Small intestine (tissue), 16 donors: ENCODE measurements at places on chromosomes 2 and 18.

DNA sequence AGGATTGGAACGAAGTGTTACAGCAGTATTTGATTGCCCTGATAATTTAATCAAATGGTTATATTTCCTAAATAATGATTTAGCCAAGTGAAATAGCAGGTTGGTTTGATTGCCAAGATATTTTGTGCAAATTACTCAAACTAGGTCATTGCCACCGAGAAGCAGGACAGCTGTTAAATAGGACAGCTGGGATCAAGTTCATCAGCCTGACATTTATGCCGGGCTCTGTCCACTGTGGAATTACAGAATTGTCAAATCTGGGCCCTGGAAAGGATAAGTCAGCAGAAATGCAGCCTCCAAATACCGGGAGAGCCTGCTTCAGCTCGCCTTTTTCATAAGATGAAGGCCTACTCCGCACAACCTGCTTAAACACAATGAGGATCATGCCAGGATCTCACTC, 73.9 kb upstream of the RPL31 start:
- no peak overlapping the region for H3K4me3 ChIP-seq
- DNase-seq = no peak
- no peak overlapping the region for H3K27ac ChIP-seq

DNA sequence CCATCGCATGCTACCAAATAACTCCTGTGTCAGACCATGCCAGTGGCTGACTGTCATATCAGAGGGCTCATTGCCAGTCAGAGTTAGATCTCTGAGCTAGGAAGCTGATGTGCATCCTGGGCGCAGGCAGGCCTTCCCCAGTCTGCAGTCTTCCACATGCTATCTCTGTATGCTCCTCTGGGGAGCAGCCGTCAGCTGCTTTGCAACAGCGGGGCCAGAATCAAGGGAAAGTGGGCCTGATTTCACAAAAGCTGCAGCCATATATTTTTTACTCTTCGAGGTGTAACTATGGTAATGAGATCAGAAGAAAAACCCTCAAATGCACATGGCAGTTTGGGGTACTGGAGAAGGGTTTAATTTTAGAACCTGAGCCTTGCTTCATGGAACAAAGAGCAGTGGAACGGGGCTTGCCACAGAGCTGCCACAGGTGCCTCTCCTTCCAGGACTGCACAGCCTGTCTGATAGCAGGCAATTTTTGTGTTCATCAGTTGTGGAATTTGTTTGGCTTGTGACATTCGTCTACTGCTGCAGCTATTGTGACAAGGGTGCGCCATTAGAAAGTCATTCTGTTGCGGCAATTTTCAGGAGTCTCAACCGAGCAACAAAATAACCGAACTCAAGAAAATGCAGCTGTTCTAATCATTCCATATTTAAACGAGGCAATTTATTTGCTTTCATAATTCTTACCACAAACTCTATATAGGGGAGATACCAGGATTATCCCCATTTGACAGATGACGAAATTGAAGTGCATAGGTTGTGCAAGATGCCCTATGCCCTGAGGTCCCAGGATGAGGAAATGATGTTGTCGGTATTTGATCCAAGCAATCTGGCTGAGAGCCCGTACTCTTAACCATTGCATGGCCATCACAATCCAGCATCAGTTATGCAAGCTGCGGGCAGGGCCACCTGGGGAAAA, 109.6 kb upstream of the CYRIA start:
- peak; percentile 16 for DNase-seq
- no peak overlapping the region for H3K27ac ChIP-seq
- H3K36me3 ChIP-seq = no peaks in the 10 kb centered on the region
- H3K27me3 ChIP-seq = no peaks in the 10 kb centered on the region
- H3K4me3 ChIP-seq = no peak overlapping the region

DNA sequence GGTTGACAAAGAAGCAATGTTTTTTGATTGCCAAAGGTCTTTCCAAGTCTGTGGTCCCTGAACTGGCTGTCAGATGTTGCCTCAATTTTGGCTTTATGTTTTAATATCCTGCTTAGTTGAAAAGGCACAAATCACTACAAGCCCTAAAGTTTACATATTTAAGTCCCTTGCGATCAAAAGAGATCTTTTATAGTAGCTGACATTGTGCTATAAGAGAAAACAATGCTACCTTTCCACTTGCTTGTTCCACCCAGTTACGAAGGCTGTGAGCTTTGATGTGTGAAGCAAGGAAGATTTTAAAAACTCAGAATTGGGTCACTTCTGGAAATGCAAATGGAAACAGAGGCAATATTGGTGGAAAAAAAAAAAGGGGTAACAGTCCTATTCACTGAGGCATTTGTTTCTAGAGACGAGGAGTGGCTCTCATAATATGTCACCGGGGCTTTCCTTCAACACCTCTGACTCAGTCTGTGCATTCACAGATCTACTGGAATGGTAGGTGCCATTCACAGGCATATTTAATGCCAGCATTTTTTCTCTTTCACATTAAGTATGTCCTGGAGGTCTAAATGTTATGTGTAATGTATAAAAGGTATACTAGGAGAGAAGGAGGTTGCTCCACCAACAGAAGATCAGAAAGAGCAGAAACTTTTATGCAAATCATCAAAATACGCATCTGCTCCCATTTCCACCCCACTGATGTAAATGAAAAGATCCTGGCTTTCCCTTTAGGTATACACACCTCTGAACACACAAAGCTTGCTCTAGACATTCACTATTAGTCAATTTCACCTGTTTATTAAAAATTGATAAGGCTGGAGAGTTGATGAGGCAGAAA, 91.8 kb downstream of the TGIF1 start:
- no peak overlapping the region for H3K4me3 ChIP-seq
- no peaks in the 10 kb centered on the region for H3K27me3 ChIP-seq
- DNase-seq = no peak
- H3K27ac ChIP-seq = no peak overlapping the region

DNA sequence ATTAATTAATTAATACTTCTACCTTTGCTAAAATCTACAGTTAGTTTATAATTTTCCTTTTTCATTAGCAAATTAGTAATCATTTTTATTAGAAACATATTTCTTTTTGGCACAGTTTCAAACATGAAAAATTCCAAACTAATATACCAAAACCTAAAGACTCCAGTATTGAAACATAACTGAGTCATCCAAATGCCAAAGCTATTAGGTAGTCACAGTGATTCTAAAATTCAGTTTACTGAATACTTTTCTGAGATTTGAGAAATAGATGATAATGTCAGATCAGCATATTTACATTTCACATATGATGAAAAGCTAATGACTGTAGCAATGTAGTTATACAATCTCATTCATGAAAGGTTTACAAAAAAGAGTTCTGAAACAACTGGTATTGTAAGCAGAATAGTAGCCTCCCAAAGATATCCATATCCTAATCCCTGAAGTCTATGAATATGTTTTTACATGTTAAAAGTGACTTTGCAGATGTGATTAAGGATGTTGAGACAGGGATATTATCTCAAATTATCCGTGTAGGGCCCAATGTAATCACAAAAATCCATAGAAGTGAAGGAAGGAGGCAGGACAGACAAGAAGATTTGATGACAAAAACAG, 680.2 kb upstream of the CHAC2 start:
- H3K27me3 ChIP-seq = no peaks in the 10 kb centered on the region
- no peak overlapping the region for H3K4me3 ChIP-seq
- DNase-seq = no peak
- H3K27ac ChIP-seq = no peak overlapping the region

DNA sequence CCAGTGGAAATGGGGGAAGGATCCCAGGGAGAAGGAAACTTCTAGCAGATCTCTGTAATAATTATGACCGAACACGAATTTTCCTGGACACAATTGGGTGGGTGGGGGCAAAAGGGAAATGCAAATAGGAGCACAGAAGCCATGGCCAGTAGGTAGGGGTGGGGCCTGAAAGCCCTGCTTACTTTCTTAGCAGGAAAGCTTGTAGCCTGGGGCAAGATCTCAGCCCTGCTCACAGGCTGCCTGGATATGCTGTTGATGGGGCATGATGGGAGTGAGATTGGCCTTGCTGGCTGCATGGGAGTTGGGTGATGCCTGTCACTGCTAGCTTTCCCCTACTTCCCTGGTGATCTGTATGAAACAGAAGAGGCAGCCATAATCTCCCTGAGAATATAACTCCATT, 45.9 kb upstream of the SPOPL start:
- H3K36me3 ChIP-seq = no peaks in the 10 kb centered on the region
- no peak overlapping the region for H3K27ac ChIP-seq
- H3K27me3 ChIP-seq = no peaks in the 10 kb centered on the region
- no peaks in the 10 kb centered on the region for H3K4me1 ChIP-seq
- no peak for DNase-seq

DNA sequence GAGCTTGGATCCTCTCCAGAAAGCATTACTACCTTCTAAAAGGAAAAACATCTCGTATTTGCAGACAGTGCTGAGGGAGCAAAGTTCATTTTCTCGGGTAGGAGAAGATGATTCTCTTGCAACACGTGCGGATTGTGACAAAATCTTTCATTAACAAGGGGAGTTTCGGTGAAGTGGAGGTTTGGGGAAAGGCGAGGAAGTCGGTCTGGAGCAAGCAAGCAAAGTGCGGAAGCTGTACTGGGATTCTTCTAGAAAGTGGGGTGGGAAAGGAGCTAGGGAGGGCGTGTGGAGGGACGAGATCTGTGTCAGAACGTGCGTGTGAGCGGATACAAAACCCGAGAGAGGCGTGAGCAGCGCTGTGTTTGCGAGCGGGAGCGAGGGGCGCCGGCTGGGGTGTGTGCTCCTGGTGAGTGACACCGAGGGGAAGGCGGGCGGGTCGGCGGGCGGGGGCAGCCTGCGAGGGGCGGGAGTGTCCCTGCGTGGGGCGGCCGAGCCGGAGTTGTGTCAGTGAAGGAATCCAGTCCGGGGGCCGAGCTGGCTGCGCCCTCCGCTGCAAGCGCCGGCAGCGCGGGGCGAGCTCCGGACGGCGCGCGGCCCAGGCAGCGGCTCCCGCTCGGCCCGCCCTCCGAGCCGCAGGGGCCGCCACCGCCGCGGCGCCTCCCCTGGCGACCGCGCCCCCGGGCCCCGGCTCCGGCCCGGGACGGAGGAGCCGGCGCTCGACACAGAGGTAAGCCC, at the start of gene SPATS2L:
Gene SPATS2L (plus strand): TSS at position 498 of the 735 bp plus-strand sequence. CDS start 82,552 bp downstream, outside the sequence.
- no peaks in the 10 kb centered on the region for H3K36me3 ChIP-seq
- no peaks in the 10 kb centered on the region for H3K4me1 ChIP-seq
- H3K4me3 ChIP-seq = peak within 1 kb of the TSS; percentile 87
- H3K27ac ChIP-seq = peak within 1 kb of the TSS; percentile 96
- H3K27me3 ChIP-seq = no peaks in the 10 kb centered on the region
- peak; percentile 66 for DNase-seq

DNA sequence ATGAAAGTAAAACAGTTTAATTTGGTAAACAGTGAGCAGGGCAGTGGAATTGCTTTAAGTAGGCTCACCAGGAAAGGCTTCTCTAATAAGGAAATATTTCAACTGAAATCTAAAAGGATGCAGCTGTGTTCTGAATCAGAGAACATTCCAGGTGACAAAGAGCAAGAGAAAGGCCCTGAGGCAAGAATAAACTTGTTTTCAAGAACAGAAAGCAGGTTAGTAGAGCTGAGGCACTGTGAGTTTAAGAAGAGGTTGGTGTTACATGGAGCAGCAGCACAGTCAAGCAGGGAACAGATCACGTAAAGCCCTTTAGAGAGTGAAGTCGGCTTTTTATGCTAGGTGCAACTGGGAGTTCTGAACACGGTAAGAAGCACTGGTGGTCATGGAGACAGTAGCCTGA, 57.0 kb upstream of the SCN1A start:
- no peaks in the 10 kb centered on the region for H3K4me1 ChIP-seq
- H3K4me3 ChIP-seq = no peak overlapping the region
- no peaks in the 10 kb centered on the region for H3K27me3 ChIP-seq
